Right ventricle myocardium superior (tissue), 1 donor: ENCODE measurements at places on chromosomes 2 and 18. TPM values are rescaled to one million over a fixed set of nuclear protein-coding genes. Genes with fewer than 3 reads are reported as not detected.

Gene BCL2
- 9.0 TPM for total RNA-seq

Gene PASK
- 3.2 TPM for total RNA-seq

GRCh38 chr18:80225685-80226084 lies 21.6 kb downstream of the PARD6G start:
- no peak for DNase-seq

- DNase-seq, result no peak
Observed at GRCh38 chr18:9233771-9234440, 97.3 kb downstream of the ANKRD12 start.

GRCh38 chr2:190789074-190790004 lies 91.3 kb upstream of the GLS start:
- DNase-seq, result no peak

DNA sequence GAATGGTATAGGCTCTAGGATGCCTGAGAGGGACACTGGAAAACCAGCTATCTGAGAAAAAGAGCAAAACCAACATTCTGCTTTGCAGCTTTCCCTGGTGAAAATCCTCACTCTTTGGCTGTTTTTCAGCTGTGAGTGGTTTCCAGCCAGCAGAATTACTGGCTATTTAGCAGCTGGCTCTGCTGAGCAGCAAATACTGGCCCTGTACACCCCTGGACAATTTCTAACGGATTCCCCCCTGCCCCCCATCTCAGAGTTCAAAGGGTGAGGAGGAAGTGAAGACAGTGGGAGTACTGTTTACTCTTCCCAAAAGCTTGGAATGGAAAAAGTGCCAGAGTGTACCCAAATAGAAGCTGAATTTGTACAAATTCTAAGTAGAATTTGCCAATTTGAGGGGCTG lies 26.1 kb upstream of the IMP4 start:
- no peak for DNase-seq

- no peak for DNase-seq
Observed at GRCh38 chr2:157471078-157471477, 27.2 kb upstream of the CYTIP start.

Gene CXCR4
- 2.0 TPM for total RNA-seq

DNA sequence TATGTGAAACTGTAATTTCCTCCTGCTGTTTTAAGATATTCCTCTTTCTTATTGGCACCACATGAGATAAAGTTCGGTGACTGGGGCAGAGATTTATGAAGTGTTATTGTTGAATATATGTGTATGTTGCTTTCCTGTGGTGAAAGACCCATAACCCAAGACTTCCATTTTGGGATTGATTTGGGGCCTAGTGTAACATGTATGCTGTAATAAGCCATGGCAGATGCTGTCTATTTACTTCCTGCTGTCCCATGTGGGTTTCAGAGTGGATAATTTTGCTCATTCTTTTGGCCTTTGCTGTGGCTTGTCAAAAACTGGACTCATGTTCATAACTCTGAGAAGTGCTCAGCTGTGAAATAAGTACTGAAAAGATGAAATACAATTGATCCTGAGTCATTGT lies 10.8 kb upstream of the MYO1B start:
- no peak for DNase-seq

DNA sequence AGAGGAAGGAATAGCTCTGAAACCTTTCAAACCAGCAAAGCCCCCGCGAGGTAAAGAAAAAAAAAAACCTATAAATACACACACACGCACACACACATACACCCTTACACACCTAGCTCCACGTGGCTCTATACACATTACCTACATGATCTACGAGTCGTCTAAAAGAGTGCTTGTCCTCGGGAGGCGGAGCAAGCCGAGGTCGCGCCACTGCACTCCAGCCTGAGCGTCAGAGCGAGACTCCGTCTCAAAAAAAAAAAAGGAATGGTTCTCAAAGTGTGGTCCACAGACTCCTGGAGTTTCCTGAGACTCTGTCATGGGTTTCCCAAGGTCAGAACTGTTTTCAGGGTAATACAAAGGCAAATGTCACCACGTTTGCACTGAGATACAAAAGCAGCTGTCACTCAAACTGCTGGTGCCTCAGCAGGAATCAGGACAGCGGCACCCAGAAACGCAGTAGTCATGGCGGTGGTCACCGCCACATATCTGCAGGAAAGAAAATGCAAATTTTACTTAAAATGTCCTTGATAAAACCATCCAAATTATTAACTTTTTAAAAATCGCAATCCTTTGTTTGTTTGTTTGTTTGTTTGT lies 130.0 kb upstream of the GPC1 start:
- DNase-seq, result no peak

- no peak for DNase-seq
Observed at GRCh38 chr2:154549869-154550268, 148.6 kb upstream of the KCNJ3 start.

DNA sequence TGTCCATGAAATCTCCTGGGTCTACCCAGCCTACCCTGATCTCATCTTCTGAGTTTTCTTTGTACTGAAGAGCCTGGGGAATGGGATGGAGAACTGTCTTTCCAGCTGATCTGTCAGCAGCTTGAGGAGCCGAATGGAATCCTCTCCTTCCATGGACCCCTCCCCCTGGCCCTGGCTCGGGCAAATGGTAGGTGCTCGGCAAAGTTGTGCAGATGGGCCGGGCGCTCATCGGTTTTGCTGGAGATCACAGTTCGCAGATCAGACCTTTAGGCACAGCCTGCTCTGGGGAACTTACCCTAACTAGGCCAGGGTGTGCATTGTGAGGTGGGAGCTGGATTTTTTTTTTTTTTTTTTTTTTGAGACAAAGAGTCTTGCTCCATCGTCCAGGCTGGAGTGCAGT lies 40.4 kb downstream of the LCT start:
- DNase-seq, result no peak

GRCh38 chr2:200199576-200200263 lies 106.8 kb upstream of the SPATS2L start:
- DNase-seq, result no peak

Gene CABLES1
- 3.3 TPM for total RNA-seq

DNA sequence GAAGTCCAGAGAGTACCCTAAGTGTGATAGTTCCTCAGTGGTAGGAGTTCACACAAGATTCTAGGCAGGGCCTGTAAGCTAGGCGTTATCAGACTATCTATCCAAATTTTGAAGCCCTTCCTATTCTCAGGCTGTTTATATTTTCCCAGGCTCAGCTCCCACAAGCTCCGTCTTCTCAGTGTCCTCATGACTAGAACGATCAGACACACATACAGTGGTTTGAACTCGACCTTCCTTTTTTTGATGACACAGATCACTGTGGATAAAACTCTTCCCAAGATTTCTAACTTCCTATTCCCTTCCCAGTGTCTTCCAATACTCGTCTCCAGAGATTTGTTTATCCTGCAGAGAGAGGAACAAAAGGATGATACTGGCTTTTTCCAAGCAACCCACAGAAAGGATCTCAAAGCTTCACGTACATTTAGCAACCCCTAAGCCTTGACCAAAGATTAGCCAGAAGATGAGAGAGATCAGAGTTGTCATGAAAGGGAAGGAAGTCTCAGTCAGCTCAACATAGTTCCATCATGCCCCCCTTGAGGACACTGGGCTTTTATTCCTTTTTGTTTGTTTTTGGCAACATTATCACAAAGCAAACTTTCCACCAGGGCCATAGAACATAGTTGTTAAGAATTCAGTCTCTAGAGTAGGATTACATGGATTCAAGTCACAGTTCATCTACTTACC lies 42.3 kb upstream of the DOK6 start:
- DNase-seq, result no peak

GRCh38 chr2:240935103-240935876 lies 29.2 kb downstream of the CROCC2 start:
- DNase-seq, result no peak

GRCh38 chr2:159032146-159032545 lies 63.7 kb downstream of the TANC1 start:
- DNase-seq, result no peak

GRCh38 chr2:195486520-195486919 lies 170.5 kb upstream of the SLC39A10 start:
- DNase-seq, result no peak

- DNase-seq, result no peak
Observed at GRCh38 chr2:166792808-166793207, 95.5 kb upstream of the XIRP2 start.

Gene RAPGEF4
- total RNA-seq, result 7.2 TPM

- no peak for DNase-seq
Observed at GRCh38 chr18:7895346-7895745, 328.2 kb downstream of the PTPRM start.

- no peak for DNase-seq
Observed at GRCh38 chr2:38192976-38193375, 117.0 kb upstream of the CYP1B1 start.

GRCh38 chr2:149383340-149383739 lies 53.0 kb downstream of the LYPD6 start:
- DNase-seq, result no peak

DNA sequence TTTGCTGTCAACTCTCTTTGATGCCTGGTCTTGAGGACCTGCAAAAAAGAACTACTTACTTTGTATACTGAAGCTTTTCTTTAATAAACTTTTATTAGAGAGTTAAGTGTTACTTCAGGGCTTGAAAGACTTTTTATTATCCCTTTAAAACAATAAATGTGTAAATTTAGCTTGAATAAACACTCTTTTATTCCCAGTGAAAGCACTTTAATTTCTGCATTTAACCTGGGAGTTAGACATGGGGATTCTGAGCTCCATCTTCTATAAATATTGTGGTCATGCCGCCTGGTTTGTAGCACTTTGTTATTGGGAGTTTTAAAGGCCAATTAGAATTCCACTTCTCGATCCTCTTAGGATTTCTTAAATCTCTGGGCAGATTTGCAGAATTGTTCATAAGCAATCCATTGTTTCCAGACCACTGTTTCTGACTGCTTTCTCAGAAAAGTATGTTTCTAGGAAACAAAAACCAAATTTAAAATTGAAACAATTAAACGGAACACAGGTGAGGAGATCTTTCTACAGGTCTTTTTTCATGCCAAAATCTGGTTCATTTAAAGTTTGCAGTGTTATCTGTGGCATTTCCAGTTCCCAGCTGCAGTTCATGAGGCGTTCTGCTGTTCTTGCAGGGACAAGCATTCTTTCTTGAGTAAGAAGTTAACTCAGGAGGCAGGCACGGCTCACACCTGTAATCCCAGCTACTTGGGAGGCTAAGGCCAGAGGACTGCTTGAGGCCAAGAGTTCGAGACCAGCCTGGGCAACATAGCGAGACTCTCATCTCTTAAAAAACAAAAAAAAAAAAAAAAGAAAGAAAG lies 18.1 kb upstream of the E2F6 start:
- no peak for DNase-seq

DNA sequence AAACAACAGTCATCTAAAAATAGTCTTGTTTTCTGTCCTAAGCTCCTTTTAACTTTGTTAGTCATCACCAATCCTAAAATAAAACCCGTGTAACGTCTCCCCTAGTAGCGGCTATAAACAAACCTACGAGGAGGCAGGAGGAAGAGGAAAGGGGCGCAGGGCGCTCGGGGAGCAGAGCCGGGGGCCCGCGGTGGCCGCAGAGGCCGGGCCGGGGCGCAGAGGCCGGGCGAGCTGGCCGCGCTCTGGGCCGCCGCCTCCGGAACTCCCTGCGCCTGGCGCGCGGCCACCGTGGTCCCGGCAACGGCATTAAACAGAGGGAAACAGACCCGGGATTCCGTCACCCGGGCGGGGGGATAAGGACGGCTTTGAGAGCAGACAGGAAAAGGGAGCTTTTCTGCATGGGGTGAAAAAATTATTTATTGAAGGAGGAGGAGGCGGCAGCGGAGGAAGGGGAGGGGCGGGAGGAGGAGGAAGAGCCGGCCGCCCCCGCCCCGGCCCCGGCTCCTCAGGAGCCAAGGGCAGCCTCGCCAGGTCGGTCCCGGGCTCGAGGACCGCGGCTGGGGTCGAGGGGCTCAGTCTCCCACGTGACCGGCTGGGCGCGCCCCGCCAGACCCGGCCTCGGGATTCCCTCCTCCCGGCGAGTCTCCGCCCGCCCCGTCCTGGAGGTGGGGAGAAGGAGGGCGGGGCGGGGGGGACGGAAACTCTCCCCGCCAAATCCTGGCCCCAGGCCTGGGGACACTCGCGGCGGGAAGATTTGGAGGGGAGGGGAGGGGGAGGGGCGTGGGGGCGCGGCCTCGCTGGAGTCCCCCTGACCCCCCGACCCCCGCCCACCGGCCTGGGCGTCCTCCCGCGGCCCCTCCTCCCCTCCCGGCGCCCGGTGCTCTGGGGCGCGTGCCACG lies 1.8 kb upstream of the NFATC1 start:
- DNase-seq, result peak; percentile 97

- no peak for DNase-seq
Observed at GRCh38 chr2:179646862-179647587, 214.4 kb downstream of the ZNF385B start.

DNA sequence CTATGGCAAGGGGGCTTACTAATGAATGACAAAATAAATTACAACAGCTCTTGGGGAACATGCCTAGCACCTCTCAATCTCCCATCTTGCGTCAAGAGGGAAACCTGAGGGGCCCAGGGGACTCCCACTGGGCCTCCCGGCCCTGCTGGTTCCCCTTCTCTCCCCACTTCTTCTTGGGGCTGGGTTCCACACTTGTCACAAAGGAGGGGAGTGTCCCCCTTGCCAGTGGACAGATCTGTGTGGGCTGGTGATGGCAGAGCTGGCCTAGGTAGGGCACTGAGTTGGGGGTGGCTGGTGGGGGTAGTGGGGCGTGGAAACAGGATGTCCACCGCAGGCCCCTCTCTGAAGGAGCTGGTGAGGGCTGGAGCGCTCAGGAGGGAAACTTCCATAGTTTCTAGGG lies 184.0 kb upstream of the HAAO start:
- DNase-seq, result no peak

DNA sequence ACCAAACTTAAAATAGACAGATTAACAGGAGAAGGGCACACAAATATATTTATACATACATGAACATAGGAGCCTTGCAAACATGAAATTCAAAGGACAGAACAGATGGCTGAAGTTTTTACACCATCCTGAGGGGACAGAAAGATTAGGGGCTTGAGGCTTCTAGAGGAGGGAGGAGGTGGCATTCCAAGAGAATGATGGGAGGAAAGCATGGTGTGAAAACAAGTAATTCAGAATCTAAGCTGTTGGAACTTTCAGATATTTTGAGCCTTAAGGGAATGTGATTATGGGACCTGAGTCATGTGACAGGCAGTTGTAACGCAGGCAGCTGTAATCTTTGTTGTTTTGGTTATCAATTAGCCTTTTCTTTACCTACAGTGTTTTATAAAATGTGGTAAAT lies 225.2 kb upstream of the SPOPL start:
- DNase-seq, result no peak

Gene TUBA3E
- 69.5 TPM for total RNA-seq

DNA sequence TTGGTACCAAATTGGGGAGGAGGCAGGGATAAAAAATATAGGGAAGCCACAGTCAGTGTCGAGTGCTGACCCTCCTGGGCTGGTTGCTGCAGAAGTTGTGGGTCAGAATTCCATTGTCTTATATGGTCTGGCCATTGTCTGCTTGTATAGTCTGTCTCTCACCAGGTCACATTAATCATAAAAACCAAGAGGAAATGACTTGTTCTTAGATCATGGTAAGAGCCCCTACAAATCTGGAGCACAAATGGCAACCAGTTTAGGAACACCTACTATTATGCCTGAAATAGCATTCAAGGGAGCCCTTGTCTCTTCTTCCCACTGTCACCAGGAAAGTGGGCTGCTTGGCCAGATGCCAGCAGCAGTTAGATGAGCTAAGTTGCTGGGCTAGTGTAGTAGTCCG lies 119.7 kb upstream of the RMP24 start:
- DNase-seq, result no peak
